ENCODE measurements at places on chromosomes 2 and 18.

DNA sequence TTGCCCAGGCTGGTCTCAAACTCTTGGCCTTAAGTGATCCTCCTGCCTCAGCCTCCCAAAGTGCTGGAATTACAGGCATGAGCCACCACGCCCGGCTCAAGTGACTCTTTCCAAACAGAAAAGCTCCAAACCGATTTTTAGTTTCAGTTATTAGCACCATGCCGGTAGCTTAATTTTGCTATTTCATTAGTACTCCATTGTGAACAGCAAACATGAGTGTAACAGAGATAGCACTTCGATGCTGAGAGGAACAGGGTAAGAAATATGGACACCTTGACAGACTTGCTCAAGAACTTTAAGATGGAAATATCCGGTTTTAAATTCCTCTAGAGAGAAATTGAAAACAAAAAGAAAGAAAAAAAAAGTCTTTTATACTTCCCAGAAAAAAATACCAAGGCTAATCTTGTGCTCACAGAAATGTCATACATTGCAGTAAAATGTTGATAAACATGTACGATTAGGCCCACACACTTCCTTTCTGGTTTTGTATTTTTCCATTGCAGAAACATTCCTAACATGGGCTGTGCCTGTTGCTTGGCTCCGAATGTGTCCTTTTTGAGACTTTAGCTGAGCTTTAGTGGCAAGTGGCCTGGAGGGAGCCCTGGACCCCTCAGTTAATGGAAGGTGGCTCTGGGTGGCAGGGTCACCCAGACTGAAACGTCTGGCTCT, 18.3 kb downstream of the FHL2 start:
- DNase-seq: no peak

- no peak for DNase-seq
These were observed 58.2 kb downstream of the HS6ST1 start for GRCh38 chr2:128260239-128261138.

- peak; percentile 12 for DNase-seq
These were observed 17.5 kb downstream of the FTCDNL1 start for GRCh38 chr2:199833525-199833924.

DNA sequence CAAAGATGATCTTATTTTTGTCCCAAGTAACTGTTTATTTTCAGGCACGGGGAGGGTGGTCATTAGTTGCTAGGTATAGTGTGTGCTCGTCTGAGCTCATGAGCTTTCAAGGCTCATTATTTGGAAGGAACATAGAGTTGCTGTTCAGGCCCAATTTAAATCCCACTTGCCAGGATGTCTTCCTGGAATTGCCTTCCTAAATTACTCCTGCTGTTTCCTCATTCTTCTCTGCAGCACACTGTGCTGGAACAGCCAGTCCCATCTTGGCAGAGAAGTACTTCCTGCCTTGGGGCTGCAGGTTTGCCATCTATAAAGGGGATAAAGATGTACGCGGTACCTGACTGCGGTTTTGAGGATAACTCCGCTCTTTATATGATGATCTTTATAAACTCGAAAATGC, 37.3 kb downstream of the GREB1 start:
- DNase-seq: peak; percentile 66

GRCh38 chr2:140442319-140442718, 1662.1 kb upstream of the NXPH2 start:
- no peak for DNase-seq

DNA sequence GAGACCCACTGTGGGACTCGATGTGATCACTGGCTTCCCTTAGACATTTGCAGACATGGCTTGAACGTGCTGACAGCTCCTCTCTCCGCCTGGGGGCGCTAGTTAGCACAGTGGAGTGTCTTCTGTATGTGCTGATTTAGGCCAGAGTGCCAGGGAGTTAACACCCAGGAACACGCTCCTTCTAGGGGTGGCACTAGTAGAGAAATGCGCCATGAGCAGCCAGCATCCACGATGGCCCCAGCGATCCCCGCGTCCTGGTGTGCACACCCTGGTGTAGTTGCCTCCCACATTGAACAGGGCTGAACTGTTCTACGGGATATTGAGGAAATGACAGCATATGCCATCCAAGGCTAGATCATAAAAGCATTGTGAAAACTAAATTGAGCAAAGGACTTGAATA, 11.4 kb upstream of the NMUR1 start:
- DNase-seq: no peak

DNA sequence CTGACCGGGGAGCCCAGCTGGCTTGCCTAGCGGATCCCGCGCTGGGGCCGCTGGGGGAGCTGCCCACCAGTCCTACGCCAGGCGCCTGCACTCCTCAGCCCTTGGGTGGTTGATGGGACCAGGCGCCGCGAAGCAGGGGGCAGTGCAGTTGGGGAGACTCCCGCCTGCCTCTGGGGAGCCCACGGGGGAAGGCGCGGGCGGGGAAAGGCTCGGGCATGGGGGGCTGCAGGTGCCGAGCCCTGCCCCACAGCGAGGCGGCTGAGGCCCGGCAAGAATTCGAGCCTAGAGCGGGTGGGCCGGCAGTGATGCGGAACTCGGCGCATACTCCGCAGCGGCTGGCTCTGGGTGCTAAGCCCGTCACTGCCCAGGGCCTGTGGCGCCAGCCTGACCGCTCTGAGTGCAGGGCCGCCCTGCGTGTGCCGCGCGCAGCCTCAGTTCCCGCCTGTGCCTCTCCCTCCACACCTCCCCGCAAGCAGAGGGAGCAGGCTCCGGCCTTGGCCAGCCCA, 249.1 kb upstream of the TEKT4 start:
- no peak for DNase-seq

GRCh38 chr2:9052821-9053533, 49.5 kb upstream of the MBOAT2 start:
- no peak for DNase-seq

- no peak for DNase-seq
These were observed 1.8 kb upstream of the RAB31 start for GRCh38 chr18:9706081-9706935.
